ENCODE measurements at places on chromosomes 5 and 9. TPM values are rescaled to one million over a fixed set of nuclear protein-coding genes. Genes with fewer than 3 reads are reported as not detected.

GRCh38 chr9:34383904-34384303 is 7.2 kb upstream of the MYORG start:
- DNase-seq = no peak

GRCh38 chr5:4366628-4367027 is 771.0 kb downstream of the IRX1 start:
- DNase-seq = no peak

- no peak for DNase-seq
These were observed 22.7 kb downstream of the DPYSL3 start for GRCh38 chr5:147487031-147487750.

- DNase-seq = no peak
These were observed 16.6 kb downstream of the GGTA1 start for GRCh38 chr9:121483049-121483448.

- no peak for DNase-seq
These were observed 8.1 kb downstream of the NDST1 start for GRCh38 chr5:150516011-150516410.

DNA sequence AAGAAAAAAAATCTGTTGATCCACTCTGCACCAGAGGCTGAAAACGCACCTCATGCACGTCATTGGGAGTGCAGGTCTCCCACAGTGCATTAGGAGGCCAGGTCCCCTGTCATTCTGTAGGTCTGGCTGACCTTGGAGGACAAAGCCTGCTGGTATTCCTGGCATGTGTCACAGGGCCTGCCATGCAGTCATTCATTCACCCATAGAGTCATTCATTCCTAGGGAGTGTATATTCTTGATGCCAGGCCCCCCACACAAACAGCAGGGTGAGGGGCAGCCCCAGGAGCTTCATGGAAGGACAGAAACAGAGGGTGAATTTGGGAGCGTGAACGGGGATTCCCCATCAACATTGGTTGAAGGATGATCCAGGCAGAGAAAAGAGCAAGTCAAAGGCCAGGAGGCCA is 2.2 kb downstream of the GBGT1 start:
- DNase-seq = peak; percentile 29

RHOBTB3 gene
- 23.0 TPM for total RNA-seq

GRCh38 chr5:178194026-178194425 is 6.9 kb upstream of the GMCL2 start:
- peak; percentile 54 for DNase-seq

- no peak for DNase-seq
These were observed 1121.6 kb downstream of the MAT2B start for GRCh38 chr5:164627021-164627420.

- no peak for DNase-seq
These were observed 44.5 kb downstream of the SMC5 start for GRCh38 chr9:70303268-70303667.

C9orf50 gene
- total RNA-seq = not detected

FAM163B gene
- total RNA-seq = 1.2 TPM

GRCh38 chr5:17398431-17398830 is 99.6 kb upstream of the TAF11L2 start:
- no peak for DNase-seq

SLIT3 gene
- 0.97 TPM for total RNA-seq

DNA sequence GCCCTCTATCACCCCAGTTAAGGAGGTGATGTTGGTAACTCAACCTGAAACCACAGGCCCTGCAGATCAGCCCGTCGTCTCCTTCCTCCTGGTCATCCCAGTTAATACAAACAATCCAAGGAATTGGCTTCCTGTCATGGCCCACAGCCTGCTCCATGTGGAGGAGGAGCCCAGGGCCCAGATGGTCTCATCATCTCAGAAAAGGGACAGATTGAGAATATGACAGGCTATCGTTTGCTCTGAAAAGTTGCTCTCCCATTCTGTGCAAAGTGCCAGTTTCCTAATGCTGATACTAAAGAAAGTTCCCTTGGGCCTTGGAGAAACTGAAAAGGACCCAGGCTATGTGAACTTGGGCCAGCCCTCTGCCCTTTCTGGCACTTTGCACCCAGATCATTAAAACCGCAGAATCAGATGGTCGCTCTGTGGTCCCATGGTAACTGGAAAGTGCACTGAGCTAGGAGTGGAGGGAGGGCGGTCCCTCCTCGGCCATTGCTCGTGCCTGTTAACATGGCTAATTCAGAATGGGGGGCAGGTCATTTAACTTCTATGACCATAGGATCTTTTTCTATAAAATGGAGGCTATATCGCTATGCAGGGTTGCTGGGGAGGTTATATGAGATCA is 675 bp upstream of the SPAAR start:
- peak; percentile 36 for DNase-seq

DNA sequence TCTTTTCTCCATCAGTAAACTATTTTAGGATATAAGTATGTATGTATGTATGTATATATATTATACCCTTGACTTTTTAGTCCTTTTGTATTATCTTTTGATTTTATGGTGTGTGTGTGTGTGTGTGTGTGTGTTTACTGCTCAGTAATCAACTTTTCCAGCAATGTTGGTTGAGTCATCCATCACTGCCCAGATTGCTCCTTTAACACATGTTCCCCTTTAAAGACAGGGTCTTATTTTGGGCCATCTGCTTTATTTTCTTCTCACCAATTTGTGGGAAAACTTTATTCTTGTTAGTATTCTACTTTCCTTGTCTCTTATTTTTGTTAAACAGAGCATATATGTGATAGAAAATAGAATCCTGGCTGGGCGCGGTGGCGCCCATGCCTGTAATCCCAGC is 28.1 kb downstream of the ANKRD33B start:
- DNase-seq = no peak

IFNA10 gene
- total RNA-seq = not detected

EMB gene
- total RNA-seq = 18.5 TPM

GRCh38 chr5:151295791-151296477 is 7.6 kb downstream of the SLC36A3 start:
- no peak for DNase-seq

GRCh38 chr5:62608529-62609511 is 30.2 kb downstream of the LRRC70 start:
- no peak for DNase-seq

ACTBL2 gene
- total RNA-seq = not detected

- DNase-seq = peak; percentile 3
These were observed 473 bp upstream of the GABRA1 start for GRCh38 chr5:161847447-161847846.

C9orf43 gene
- total RNA-seq = 0.42 TPM

BRINP1 gene
- total RNA-seq = 14.4 TPM

C7 gene
- 0.87 TPM for total RNA-seq

GPX3 gene
- 39.8 TPM for total RNA-seq

- peak; percentile 98 for DNase-seq
These were observed 19.3 kb upstream of the TOR2A start for GRCh38 chr9:127754099-127755060.

SPATA31A3 gene
- not detected for total RNA-seq

- peak; percentile 31 for DNase-seq
These were observed 56.9 kb downstream of the GPR107 start for GRCh38 chr9:130110596-130111021.

NDOR1 gene
- total RNA-seq = 22.7 TPM

SLC25A2 gene
- total RNA-seq = 0.14 TPM

- no peak for DNase-seq
These were observed 194.2 kb downstream of the CDK5RAP2 start for GRCh38 chr9:120385606-120386389.

FOXE1 gene
- 0.14 TPM for total RNA-seq

LECT2 gene
- total RNA-seq = not detected

DNA sequence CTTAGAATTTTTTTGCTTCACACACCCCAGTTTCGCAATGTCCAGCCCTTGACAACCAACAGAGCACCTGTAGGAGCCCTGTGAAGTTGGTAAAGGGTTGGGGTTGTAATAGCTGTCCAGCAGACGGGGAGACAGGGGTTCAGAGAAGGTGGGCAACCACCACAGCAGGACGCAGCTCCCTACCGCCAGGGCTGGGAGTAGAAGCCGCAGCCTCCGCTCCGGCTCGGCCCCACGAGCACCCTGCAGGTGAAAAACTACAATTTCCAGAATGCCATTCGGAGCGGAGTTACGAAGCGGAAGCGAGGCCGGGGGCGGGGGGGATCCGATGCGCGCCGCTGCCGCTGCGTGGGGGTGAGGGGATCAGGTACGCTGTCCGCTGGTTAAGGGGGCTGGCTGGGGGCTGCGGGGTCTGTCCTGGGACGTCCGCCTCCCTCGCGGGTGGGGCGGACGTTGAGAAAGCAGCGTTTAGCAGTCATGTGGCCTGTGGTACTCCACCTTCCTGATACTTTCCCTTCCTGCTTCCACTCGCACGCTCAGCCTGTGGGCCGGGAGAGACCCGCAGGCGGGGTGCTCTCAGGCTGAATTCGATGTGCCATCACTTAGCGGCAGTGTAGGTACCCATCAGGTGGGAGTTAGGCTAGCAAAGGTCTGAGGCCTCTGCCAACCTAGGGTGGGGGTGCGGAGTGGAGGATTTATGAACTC is at the start of gene TRMT10B:
Gene TRMT10B, plus strand, starts transcription at position 317 of the 702 bp plus-strand sequence. CDS start 8,127 bp downstream, outside the sequence.
- peak; percentile 93 for DNase-seq

PAPPA gene
- total RNA-seq = 0.41 TPM

DNA sequence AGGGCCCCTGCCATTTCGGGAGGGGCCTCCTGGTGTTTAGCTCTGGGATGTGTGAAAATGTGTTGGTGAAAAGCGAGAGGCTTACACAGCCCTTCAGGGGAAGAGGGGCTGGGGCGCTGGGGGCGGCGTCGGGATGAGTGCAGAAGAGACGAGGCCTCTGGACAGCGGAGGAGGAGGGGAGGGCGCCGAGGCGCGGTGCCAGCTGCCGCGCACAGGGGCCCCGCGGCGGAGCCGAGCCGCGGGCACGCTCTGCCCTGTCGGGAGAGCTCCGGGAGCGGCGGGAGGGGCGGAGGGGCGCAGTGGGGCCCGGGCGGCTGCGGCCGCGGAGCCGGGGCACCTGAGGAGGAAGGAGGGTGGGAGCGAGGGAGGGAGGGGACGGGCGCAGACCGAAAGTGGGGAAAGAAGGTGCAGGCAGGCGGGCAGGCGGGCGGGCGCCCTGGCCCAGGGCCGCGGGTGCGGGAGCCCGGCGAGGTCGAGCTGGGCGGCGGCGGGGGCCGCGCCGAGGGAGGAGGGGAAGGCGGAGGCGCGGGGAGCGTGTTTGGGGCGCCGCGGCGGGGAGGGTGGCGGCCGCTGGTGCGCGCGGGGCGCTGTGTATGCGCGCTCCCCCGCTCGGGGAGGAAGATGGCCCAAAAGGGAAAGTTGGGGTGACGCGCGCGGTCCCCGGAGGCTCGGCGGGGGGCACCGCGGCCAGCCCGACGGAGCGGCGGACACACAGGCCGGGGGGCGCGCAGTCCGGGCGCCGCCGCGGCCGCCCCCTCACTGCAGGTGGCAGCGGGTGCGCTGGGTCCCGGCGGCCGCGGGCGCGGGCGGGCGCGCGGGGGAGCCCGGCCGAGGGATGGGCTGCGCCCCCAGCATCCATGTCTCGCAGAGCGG is at the start of gene PDE8B:
Gene PDE8B, plus strand, starts transcription at position 590 of the 873 bp plus-strand sequence. Its CDS starts 246 bp downstream, at position 836.
- DNase-seq = peak; percentile 81

ABLIM3 gene
- total RNA-seq = 0.03 TPM

GRCh38 chr5:73204332-73204731 is 31.3 kb downstream of the TMEM174 start:
- no peak for DNase-seq

POLR3G gene
- total RNA-seq = 126 TPM

SLC12A2 gene
- 5.4 TPM for total RNA-seq

DNA sequence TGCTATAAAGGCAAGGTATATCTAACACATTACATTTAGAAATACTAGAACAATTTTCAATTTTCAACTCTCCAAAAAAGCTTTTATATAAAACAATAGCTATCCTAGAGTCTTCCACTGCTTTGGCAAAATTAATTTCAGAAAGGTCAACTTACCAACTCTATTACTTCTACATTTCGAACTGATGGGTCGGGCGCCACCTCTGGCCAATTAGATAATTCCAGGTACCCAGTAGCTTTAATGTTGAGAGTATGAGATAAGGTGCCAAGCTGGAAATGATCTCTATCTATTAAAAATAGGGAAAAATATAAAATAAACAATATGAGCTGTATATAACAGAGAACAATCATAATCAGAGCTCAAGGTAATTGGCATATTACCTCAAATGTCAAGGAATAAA is 166.6 kb downstream of the AP3B1 start:
- peak; percentile 45 for DNase-seq

DNA sequence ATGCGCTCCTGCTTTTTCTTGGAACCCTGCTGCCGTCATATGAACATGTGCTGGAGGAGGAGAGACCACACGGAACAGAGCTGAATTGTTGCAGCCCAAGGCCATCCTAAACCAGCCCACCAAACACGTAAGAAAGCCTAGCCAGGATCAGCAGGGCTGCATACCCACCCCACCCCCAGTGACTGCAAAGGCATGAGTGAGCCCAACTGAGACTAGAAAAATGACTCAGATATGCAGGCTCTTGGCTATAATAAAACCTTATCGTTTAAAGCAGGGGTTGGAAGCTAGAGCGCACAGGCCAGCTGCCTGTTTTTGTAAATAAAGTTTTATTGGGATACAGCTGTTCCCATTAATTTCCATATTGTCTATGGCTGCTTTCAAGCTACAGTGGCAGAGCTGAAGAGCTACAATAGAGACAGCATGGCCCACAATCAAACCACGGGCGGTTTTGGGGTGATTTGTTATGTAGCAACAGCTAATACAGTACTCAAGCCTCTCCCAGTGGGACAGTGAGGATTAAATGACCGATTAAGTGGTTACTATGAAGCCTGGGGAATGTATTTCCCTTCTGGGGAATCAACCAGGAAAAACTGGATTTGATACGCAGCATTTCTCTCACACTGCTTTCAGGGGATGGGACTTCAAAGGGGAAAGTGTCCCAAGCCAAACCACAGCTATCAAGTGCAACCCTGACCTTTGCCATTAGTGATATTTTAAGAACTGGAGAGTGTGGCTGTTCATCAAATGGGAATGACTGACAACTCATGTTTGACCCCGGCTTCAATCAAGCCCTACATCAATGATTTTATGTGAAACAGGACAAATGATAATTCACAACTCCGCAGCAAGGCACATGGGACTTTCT is 6.3 kb downstream of the SHB start:
- no peak for DNase-seq

DNA sequence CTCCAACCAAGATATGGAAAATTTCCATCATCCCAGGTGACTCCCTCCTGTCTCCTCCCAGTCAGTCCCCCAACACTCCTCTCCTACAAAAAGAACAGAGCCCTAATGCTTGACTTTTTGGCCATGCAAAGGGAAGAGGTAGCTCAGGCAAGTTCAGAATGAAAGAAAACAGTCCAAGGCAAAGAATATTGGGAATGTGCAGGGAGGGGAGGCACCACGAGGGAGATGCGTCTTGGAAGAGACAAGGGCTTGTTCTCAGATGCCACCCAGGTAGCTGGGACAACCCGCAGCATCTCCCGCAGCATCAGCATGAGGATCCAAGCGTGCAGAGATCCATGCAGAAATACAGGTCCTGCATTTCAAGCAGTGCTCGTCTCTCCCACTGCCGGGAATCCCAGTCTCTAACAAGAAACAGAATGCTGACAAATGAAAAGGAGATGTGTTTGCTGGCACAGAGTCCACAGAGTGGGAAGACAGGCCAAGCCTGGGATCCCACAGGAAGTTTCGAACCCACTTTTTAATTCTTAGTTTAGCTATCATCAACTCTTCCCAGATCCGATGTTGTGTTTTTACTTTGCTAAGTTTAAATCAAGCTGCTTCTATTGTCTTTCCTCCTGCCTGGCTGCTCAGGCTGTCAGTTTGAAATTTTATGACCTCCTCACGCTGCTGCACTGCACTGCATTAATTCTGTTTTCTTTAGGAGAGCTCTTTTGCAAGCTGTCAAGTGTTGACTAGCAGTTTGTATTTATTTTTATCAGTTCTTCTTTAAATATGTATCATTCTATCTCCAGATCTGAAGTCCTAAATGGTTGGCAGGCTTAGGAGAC is 86.8 kb upstream of the OSMR start:
- DNase-seq = no peak

KLF9 gene
- total RNA-seq = 0.97 TPM

Measured in H7 (cell line).